Immature natural killer cell (primary cell): ENCODE measurements at places on chromosomes 3 and 15. TPM values are rescaled to one million over a fixed set of nuclear protein-coding genes. Genes with fewer than 3 reads are reported as not detected.

DNA sequence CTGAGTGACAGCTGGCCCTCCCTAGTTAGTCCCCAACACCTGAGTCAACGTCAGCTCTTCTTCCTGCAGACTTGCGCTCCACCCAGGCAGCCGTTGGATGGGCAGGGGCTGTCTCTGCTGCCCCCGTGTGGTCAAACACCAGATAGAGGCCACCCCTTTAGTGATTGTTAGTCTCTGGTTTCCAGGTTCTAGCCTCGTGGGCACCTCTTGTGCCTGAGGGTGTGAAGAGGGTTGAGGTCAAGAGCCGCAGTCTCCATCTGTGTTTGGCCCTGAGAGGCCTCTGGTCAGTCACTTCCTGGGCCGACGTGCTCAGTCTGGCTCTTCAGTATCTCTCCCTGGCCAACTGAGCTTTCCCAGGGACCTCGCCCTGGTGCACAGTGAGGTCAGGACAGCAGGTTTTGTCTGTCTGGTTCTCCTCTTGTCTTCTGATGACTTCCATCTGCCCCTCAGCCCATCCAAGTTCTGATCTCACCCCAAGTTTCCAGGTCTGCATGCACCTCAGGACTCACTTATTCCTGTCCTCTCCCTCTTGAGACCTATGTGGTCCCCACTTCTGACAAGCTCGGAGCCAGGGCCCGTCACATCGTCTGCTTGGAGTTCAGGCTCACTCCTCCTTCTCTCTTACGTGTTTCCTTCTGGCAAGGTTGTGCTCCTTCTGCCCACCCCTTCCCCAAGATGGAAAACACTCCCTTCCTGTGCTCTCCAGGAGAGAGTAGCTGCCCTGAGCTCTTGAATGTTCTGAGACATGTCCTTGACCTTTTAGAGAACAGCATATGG lies 20.9 kb downstream of the CD276 start:
- H3K27me3 ChIP-seq, result peaks cover 10% of the 10 kb centered on the region
- no peaks in the 10 kb centered on the region for H3K4me1 ChIP-seq
- H3K36me3 ChIP-seq, result no peaks in the 10 kb centered on the region

Gene CD86
- 1.1 TPM for polyA plus RNA-seq

DNA sequence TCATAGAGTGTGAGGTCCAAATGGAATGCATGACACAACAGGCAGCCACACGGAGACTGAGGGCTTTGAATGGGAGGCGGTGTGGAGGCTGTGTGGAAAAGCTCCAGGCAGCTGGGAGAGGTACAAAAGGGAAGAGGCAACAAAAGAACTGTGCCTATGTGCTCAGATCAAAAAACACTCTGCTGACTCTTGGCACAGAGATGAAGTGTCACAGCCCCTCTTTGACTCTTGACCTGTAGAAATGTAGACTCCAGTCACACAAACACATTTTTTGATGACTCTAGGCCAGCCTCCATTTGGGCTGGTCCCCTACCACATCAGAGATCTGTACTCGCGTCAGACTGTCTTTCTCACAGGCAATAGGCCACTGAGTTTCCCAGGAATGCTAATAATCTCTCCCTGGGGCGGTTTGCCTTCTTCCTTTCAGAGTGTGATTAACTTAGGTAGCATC lies 456.0 kb downstream of the TUSC7 start:
- H3K27me3 ChIP-seq, result peaks cover 2% of the 10 kb centered on the region
- no peak for DNase-seq
- H3K36me3 ChIP-seq, result no peaks in the 10 kb centered on the region
- no peak overlapping the region for H3K4me3 ChIP-seq

GRCh38 chr3:32436816-32437189 lies 45.1 kb downstream of the CMTM7 start:
- no peak overlapping the region for H3K4me3 ChIP-seq
- no peak overlapping the region for H3K27ac ChIP-seq
- peaks cover 2% of the 10 kb centered on the region for H3K27me3 ChIP-seq
- H3K36me3 ChIP-seq, result no peaks in the 10 kb centered on the region
- no peak for DNase-seq

GRCh38 chr15:88631464-88632028 lies 7.3 kb upstream of the ISG20 start:
- H3K4me1 ChIP-seq, result peaks cover 79% of the 10 kb centered on the region
- H3K27ac ChIP-seq, result peak overlapping the region; percentile 87

GRCh38 chr3:149619136-149619535 lies 38.7 kb downstream of the WWTR1 start:
- H3K27ac ChIP-seq, result no peak overlapping the region
- H3K4me1 ChIP-seq, result peaks cover 6% of the 10 kb centered on the region
- no peaks in the 10 kb centered on the region for H3K36me3 ChIP-seq
- peaks cover 4% of the 10 kb centered on the region for H3K27me3 ChIP-seq
- H3K4me3 ChIP-seq, result no peak overlapping the region

GRCh38 chr3:82627733-82628132 lies 866.3 kb upstream of the GBE1 start:
- no peak overlapping the region for H3K27ac ChIP-seq
- no peak for DNase-seq
- H3K27me3 ChIP-seq, result no peaks in the 10 kb centered on the region
- H3K4me1 ChIP-seq, result no peaks in the 10 kb centered on the region
- H3K4me3 ChIP-seq, result no peak overlapping the region

Gene SLC22A14
- not detected for polyA plus RNA-seq

GRCh38 chr3:42175386-42176240 lies 84.5 kb downstream of the TRAK1 start:
- H3K27me3 ChIP-seq, result no peaks in the 10 kb centered on the region
- no peak overlapping the region for H3K4me3 ChIP-seq
- H3K36me3 ChIP-seq, result peaks cover 5% of the 10 kb centered on the region
- DNase-seq, result no peak

Gene FOXL2NB
- not detected for polyA plus RNA-seq

DNA sequence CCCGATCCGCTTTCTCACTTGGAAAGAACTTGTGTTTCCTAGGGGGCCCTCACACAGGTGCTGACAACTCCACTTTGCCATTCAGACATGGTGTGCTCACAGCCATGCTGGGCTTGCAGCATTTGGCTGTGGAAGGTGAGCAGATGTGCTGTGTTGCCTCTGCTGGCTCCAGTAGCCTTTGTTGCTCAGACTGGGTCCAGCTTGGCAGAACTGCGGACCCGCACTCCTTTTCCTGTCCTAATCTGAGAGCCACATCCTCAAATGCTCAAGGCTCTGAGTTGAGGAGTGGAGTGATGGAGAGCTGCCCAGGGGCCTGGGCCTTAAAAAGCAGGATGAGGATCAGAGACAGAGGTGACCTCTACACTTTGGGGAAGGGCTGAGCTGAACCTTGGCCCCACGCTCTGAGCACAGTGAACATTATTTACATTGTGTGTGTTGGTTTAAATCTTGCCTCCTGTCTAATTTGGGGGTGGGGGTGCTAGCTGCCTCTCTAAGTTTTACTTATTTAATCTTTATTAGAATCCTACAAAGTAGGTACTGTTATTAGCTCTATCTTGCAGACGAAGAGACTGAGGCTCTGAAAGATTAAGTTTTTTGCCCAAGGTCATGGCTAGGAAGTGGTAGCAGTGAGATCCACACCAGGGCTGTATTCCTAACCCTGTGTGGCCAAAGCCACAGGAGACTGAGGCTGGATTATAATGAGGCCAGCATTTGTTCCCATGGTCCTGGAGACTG lies 17.2 kb downstream of the ACOX2 start:
- H3K27me3 ChIP-seq, result no peaks in the 10 kb centered on the region
- DNase-seq, result no peak
- no peaks in the 10 kb centered on the region for H3K36me3 ChIP-seq
- H3K4me1 ChIP-seq, result no peaks in the 10 kb centered on the region
- H3K4me3 ChIP-seq, result no peak overlapping the region

Gene C15orf62
- polyA plus RNA-seq, result 0.08 TPM
